NCI-H187 (cell line): ENCODE measurements at places on chromosomes 4 and X.

DNA sequence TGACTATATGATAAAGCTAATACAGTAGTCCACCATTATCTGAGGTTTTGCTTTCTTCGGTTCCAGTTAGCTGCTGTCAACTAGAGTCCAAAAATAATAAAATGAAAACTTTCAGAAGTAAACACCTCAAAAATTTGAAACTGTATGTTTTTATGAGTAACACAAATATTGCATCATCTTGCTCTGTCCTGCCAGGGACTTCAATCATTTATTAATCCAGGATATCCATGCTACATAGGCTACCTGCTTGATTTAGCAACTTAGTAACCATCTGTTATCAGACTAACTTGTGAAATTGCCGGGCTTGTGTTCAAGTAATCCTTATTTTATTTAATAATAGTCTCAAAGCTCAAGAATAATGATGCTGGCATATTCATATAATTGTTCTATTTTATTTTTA is 1537.8 kb upstream of the PABPC4L start:
- no peak for DNase-seq

GRCh38 chr4:185246453-185246852 is 37.1 kb downstream of the SNX25 start:
- DNase-seq, result no peak

- no peak for DNase-seq
Observed at GRCh38 chr4:41154010-41154813, 60.1 kb downstream of the APBB2 start.

GRCh38 chrX:148713981-148714380 is 213.6 kb downstream of the AFF2 start:
- DNase-seq, result no peak

DNA sequence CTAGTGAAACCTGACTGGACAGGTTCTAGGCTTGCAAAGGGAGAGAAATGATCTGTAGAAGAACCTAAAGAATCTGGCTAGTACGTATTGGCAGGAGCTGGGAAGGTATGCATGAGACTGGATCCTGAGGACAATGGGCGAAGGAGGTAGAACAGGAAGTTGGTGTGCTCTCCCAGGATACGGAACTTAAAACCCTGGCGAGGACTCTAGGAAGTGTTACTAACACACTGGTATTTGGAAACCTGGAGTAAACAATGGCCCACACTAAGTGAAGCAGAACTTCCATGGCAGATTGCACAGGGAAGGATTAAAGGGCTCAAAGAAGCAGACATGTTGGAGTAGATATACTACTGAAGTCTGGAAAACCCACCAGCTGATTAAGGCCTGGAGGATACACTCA is 9.1 kb downstream of the SYN1 start:
- DNase-seq, result no peak

DNA sequence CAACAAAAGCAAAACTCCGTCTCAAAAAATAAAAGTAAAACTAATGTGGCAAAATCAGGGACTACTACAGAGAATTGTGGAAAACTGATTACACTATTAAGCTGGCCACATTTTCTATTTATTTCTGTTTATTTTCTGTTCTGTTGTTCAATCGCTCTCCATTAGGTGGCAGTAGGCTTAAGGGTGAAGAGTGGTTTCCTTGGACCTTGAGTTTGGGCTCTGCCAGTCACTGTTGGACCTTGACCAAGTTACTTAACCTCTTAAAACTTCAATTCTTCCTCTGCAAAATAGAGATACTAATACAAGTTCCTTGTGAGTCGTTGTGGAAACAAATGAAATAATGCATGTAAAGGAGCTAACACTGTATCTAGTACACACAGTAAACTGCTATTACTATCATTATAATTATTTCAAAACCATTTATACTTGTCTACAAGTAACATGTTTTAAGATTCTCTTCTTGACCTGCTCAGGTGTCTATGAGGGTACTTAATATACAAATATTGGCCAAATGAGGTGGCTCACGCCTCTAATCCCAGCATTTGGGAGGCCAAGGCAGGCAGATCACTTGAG is 15.2 kb downstream of the HSD17B11 start:
- no peak for DNase-seq
